ENCODE measurements at places on chromosomes 2 and 18. TPM values are rescaled to one million over a fixed set of nuclear protein-coding genes. Genes with fewer than 3 reads are reported as not detected.

ARHGAP28 gene
- total RNA-seq = 1.5 TPM

SCN7A gene
- 22.3 TPM for total RNA-seq

ARHGEF4 gene
- 5.3 TPM for total RNA-seq

COLEC11 gene
- total RNA-seq = 4.9 TPM

DNA sequence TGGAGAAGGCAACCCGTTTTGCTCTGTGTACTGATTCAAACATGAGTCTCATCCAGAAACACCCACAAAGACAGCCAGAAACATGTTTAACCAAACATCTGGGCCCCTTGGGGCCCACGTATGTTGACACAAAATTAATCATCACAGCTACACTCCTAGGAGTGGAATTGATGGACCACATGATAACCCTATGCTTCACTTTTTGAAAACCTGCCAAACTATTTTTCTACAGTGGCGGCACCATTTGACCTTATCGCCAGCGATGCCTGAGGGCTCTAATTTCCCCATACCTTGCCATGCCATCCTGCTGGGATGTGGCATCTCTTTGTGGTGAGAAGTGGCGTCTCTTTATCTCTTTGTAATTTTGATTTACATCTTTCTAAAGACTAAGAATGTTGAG, 38.5 kb downstream of the PSMG2 start:
- no peak for DNase-seq

- DNase-seq = no peak
Measured at GRCh38 chr2:99032786-99033185, 96.8 kb upstream of the CRACDL start.

DNA sequence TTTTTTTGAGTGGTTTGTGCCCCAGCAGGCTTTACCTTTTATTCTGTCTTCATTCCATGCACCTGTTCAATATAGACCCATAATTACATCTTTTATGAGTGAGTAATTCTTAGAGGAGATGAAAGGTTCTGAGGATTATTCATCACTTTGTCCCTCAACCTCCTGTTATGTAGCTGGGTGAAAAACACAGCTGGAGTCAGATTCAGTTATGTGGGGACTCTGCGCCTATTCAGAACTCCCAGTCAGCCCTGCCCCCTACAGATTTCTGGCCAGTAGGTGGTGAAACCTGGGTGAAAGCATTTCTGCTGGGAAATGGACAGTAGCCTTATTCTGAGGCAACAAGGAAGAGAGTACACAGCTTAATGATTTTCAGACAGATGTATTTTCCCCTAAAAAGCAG, 107.8 kb downstream of the MGAT5 start:
- DNase-seq = no peak

DNA sequence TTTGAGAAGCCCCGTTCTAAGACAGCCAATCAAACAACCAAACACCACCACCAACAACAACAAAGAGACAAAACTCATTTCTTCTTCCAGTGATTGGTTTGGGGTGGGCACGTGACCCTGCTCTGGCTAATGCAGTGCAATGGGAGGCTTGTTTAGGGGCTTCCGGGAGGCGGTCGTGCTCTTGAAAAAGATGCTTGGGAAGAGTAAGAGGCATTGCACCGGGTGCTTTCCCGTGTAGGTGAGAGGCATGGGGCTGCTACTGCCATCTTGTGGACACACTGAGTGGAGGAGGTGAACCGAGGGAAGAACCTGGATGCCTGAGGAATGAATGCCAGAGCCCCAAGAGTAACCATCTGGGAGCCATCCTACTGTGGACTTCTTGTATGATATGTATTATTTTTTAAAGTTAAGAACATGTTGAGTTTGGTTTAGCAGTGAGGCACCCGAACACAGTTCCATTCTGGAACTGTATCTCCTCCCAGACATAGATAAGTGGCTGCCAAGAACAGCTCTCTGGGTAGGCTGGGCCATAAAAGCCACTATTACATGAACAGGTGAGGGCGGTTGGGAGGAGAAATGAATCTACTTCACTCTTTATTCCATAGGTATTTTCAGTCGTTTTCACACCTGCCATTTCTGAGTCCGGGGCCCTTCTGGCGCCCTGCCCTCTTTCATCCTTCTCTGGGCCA, 19.1 kb upstream of the ARHGAP25 start:
- DNase-seq = no peak

- DNase-seq = no peak
Measured at GRCh38 chr2:3654011-3654410, 4.0 kb upstream of the ALLC start.

- no peak for DNase-seq
Measured at GRCh38 chr18:8177330-8178016, 431.8 kb upstream of the RAB12 start.

GRCh38 chr2:192155511-192156118, 39.1 kb downstream of the TMEFF2 start:
- no peak for DNase-seq

- DNase-seq = peak; percentile 48
Measured at GRCh38 chr2:29920130-29920577, 1.2 kb downstream of the ALK start.
